ENCODE measurements at places on chromosomes 2 and 18.
A peak's percentile ranks its signal among the peaks of the same experiment; 100 is the strongest.

DNA sequence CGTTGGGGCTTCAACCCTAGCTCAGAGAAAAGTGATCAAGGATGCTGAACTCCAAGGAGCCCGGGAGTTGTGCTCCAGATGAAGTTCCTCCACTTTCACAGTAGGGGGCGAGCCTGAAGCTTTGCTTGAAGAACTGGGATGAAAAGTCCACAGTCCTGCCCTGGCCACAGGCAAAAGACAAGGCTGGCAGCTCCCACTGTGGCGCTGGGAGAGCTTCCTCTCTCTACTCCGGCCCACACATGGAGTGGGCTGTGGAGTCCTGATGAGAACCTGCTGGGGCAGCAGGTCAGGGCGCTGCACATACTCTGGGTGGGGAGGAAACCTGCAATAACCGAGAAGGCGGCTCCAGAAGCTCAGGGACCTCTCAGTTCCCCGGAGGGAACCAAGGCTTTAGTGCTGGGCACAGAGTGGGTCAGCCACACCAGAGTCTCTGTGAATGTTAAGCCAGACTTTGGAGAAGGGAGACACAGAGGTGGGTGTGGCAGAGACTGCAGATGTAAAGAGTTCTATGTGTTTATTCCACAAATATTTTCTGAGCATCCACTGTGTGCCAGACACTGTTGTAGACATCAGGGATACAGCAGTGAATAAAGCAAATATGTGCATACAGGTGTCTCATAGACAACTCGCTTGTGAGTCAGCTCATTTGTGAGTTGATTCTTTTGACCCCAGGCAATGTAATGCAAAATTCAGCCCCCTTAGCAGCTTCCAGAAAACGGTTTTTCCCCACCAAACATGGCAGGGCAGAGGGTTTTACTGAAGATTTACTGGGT is 48.0 kb upstream of the MRPL33 start:
- no peak for DNase-seq

- no peak for DNase-seq
Observed at GRCh38 chr2:47129191-47129706, 25.9 kb downstream of the STPG4 start.

DNA sequence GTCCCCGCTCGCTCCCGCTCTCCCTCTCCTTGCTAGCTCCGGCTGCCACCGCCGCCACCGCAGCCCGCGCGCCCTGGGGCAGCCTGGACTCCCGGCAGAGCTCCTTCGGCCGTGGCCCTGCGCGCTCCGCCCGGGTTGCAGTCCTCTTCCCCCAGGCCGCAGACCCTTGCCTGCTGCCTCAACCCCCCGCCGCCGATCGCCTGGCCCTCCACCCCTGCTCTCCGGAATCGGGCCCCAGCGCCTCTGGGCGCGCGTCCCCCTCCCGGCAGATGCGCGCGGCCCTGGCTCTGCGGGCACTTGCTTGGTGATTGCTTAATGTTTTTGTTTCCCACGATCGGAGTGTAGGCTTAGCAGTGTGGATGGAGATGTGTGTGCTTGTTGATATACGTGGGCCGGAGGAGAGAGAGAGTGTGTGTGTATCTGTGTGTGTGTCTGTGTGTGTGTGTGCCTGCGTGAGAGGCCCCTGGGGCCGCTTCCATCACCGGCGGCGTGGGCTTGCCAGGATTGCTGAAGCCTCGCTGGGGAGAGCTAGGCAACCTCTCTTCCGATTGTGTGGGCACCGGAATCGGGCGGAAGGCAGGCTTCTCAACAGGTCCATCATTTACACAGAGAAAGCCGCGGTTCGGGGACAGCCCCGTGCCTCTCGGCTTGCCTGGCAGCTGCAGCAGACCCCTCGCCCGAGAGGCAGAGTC is 877 bp downstream of the INHBB start:
- peak; percentile 32 for DNase-seq

- no peak for DNase-seq
Observed at GRCh38 chr2:216838151-216838550, 21.7 kb downstream of the TNP1 start.

GRCh38 chr2:148545390-148546256 is 98.9 kb upstream of the EPC2 start:
- no peak for DNase-seq

DNA sequence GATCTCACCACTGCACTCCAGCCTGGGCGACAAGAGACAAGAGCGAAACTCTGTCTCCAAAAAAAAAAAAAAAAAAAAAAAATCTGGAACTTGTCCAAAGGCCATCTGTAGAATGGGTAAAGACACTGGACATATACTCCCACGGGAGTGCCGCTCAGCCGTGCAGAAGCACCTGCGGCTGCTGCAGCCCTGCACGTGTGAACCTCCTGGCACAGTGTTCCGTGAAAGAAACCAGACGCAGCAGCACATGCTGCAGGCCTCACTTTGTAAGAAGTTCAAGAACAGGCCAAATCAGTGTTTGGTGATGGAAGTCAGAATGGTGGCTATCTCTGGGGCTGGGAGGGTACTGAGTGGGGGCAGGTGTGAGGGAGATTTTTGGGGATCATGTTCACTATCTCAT is 6.5 kb downstream of the CHRND start:
- no peak for DNase-seq

- DNase-seq: no peak
Observed at GRCh38 chr18:48700446-48700845, 161.6 kb downstream of the CTIF start.

DNA sequence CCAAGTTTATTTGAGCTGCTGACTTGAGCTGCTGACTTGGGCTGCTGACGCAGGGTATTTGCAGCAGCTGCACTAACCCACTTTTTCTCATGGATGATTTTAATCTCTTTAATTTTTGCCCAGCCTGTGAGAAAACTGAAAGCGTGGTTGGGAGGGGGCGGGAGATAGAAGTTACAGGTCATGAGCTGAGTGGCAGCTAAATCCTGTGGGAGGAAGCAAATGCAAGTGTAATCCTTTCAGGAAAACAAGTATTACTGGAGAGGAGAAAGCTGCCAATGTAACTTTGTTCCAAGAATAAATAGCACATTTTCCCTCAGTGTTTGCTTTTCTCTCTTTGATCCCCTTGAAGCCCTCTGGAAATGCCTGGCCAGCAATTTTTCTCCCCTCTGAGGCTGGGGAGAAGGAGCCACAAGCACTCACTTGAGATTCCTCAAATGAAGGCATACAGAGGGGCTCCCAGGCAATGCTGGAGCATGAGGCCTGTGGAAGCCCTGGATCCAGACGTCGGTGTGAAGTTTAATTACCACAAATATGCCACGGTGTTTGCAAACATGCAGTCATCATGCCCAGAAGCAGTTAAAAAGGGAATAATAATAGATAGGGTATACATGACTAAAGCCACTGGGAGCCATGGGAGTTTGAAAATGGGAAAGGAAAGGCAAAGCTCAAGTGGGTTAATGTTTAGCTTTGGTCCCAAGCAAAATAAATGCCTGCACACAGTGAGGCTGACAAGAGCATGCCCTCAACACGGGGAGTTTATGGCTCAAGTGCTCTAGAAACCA is 10.4 kb upstream of the EVA1A start:
- no peak for DNase-seq

Data from AG09309 (cell line).